M059J (cell line): ENCODE measurements at places on chromosomes 3 and 15. TPM values are rescaled to one million over a fixed set of nuclear protein-coding genes. Genes with fewer than 3 reads are reported as not detected.

- DNase-seq: no peak
Measured at GRCh38 chr3:85193565-85193964, 234.8 kb downstream of the CADM2 start.

DNA sequence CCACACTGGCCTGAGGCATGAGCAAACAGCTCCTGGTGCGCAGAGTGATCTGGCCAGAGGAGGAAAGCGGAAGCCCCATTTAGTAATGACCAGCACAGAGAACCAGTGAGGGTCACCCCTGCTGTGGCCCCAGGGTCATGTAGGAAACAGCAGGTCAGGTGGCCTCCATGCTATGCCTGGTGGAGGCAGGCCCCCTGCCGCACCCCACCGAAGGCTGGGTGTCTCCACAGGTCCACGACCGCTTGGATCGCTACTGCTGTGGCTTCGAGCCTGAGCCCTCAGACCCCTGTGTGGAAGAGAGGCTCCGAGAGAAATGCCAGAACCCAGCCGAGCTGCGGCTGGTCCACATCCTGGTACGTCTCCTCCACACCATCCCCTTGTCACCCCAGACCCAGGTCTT is 52.6 kb downstream of the POMGNT2 start:
- DNase-seq: no peak

DNA sequence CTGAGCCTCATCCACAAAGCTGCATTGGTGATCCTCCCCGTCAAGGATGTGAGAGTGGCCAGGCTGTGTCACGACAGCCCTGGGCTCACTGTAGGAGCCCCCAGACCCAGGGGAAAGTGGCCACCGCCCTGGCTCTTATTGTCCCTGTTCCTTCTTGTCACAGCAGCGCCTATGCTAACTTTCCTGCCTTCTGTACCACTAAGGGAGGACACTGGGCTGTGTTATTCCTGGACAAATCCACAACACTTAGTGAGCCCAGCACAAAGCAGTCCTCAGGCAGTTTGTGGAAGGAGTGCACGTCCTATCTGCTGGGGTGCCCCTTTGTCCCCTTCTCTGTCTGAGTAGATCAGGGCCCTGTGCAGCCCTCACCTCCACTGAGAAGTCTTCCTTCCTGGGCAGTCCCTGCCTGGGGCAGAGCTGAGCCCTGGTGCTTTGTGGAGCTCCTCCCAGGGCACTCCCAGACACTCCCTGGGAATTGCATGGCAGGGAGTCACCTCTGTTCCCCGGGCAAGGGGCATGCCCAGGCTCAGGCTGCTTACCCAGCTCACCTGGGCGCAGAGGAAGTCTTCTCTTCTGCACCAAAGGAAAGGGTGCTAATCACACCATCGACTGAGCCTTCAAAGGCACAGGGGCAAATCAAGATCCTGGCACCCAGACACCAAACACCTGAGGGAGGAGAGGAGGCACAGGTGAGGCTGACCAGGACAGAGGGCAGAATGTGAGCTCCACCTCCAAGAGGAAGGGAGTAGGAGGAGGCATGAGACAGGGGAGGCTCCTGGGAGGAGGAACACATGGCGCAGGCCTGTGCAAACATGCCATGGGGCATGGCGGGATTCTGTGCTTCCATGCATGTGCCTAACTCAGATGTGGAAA is 138.7 kb downstream of the KLF13 start:
- no peak for DNase-seq

DNA sequence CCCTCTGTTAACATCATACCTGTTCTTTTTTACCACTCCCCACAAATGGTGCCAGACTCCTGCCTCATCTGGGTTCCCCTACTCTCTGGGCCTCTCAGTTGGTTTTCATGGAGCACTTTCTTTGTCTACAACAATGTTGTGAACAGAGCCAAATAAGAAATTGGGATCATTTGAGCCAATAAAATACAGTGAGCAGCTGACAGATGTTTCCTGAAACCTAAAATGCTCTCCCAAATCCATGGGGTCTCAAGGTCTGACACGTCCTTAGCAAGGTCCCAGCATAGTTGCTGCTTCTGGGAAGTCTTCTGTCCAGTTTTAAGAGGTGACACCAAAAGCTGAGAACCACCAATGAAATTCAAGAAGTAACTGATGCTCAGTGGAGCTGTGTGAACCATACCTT is 1.7 kb downstream of the NMNAT3 start:
- DNase-seq: no peak

DNA sequence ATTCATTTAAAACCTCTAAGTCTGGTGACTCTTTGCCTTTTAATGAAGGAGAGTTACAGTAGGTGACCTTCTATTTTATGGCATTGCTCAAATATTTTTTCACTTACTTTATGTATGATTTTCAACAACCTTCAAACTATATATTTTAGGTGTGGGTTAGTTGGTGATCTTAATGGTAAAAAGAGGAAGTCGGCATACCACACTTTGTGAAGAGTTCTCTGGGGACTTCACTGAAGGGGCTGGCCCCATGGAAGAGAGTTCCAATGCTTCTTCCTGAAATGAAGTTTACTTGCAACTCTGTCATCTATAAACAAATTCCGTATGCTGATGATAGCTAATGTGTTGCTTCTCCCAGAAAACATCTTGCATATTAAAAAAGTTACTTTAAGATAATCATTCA is 647.0 kb upstream of the SGO1 start:
- no peak for DNase-seq

DNA sequence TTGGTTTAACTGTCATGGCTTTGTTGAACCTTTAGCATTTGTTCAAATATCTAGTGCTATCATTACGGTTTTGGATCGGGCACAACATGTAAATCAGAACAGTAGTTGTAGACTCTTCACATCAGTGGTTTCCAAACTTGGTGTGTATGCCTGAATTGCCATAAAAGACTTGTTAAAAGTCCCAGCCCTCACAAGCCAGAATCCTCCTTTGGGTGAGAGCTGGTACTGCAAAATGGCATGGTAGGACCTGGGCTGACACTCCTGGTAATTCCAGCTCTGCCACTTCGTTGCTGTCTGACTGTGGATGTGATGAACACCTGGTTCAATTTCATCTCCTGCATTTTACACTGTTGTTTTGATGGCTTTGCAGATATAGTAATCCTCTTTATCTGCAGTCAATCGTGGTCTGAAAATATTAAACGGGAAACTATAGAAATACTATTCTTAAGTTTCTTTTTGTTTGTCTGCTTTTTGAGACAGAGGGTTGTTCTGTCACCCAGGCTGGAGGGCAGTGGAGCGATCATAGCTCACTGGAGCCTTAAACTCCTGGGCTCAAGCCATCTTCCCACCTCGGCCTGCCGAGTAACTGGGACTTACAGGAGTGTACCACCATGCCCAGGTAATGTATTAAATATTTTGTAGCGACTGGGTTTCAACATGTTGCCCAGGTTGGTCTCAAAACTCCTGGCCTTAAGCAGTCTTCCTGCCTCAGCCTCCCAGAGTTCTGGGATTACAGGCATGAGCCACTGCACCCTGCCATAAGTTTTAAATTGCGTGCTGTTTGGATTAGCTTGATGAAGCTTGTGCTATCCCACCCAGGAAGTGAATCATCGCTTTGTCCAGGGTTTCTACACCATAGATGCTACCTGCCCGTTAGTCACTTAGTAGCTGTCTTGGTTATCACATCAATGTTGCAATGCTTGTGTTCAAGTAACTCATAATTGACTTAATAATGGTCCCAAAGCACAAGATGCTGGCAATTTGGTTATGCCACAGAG is 61.6 kb downstream of the RAB7A start:
- peak; percentile 67 for DNase-seq

DNA sequence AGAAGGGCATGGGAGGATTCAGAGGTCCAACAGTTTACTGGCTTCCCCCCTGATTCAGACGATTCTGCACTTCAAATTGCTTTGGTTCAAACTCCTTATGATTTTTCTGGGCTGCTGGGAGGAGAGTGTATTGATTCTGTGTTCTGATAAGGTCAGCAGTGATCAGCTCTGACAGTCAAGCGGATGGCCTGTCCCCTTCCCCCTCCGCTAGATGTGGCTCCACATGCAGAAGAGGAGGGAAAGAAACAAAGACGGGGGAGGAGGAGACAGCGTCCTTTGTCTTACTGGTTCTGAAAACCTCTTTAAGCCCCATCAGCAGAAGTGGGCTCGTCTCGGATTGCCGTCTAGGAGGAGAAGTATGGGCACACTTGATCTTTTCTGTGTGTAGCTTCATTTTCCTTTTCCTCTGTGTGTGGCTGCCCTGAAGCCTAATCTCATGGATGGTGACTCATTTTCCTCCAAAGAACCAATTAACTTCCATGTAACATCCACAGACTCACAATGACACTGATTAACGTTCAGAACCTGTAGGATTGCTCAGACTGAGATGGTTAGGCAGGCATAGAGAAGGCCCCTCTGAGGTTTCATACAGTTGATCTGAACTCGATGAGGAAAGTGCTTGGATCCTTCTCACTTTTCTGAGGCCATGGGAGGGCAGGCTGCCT is 162.4 kb upstream of the PPP2R3A start:
- peak; percentile 56 for DNase-seq

DNA sequence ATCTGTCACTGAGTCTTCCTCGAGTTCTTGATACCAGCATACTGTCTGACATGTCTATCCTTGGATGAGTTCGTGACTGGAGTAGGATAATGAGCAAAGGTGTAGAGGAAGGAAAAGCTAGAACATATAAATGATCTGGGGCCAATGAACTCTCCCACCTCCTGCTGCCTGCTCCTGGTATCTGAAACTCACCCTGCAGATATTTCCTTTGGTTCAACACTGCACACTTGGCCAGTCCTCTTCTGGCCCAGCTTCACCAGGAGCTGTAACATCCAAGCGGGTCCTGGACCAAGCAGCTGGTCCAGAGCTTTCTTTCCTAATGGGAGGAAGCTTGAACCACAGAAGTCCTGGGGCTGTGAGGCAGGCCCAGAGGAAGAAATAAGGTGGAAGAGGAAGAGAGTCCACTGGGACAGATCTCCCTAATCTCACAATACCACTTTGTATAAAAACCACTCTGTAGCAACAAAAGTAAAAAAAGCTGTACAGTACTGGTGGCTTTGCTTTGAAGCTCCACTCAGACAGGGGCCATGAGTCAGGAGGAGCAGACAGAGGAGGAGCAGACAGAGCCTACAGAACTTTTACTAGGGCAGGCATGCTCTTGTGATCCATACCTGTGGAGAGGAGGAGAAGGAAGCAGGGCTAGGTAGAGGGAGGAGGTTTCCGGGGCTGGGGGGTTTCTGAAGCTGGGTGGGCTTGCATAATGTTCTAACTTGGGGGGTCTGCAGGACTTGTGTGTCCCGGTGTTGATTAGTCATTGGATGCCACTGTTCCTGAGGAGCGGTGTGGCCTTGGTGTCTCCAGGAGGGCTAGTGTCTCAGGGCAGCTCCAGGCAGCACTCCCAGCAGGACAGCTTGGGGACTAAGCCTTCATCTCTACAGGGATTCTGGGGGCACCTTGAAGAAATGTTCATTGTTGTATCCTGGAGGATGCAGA is 166.9 kb downstream of the ABHD5 start:
- no peak for DNase-seq

DNA sequence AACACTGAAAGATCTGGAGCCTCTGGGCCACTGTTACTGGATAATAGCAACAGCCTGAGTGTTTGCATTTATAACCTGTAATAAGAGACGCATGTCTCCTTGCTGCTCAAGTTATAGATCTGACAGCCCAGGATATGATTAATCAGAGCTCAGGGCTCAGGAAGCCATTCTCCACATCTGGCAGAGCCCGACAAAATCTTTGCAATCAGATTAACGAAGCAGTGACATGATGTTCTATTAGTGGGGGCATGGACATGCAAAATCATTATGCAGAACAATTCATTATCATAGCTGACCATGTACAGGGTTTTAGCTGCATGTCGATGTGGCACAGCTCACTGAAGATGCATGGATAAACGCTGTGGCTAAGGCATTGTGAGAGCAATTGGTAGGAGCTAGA is 730.3 kb downstream of the ZNF385D start:
- DNase-seq: no peak

DNA sequence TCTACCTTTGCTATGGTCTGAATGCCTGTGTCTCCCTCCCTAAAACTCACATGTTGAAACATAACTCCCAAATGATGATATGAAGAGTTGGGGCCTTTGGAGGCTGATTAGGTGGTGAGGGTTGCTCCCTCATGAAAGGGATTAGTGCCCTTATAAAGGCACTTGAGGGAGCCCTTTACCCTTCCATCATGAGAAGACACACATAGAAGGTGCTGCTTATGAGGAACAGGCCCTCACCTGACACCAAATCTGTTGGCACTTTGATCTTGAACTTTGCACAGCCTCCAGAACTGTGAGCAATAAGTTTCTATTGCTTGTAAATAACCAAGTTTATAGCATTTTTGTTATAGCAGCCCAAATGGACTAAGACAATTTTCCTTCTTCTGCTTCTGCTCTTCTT is 76.2 kb upstream of the ADAMTS9 start:
- DNase-seq: no peak

DNA sequence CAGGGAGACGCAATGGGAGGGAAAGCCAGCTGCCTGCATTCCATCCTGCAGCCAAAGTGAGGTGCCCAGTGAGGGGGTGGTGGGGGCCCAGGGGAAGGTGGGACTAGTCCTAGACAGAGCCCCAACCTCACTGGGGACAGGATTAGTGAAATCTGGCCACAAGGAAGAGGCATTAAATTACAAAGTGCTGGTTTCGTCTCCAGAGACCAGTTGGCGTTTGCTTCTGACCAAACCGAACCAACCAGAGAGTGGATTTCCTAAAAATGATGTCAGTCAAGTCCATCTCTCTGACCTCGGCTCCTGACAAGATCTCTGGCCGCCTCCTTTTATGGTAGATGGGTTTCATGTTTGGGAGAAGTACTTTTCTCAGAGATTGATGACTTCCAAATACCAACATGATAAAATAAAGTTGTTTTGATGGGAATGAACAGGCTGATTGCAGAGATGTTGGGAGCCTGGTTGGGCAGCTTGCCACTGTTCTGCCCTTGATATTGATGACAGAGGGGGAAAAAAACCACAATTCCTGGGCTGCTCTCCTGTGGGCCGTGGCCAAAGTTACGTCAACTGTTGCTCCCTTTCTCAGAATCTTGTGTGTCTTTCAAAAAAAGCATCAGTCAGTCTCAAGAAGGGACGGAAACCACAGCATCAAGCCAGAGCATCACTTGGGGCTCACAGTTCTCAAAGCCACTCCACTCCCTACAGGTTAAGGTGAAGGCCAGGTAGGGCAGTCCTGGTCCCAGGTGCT is 24.6 kb downstream of the ITGA11 start:
- no peak for DNase-seq

GRCh38 chr3:177932750-177933660 is 603.2 kb upstream of the KCNMB2 start:
- DNase-seq: peak; percentile 72

GRCh38 chr3:37607604-37608003 is 254.1 kb upstream of the CTDSPL start:
- no peak for DNase-seq

DNA sequence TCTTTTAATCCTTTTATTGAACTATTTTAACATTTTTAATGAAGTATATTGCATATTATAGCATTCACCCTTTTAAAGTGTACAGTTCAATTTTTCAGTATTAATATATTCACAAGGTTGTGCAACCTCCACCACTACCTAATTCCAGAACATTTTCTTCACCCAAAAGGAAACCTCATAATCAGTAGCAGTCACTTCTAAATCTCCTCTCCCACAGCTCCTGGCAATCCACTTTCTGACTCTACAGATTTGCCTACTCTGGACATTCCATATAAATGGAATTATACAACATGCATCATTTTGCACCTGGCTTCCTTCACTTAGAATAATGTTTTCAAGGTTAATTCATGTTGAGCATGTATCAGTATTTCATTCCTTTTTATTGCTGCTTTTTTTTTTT is 55.0 kb upstream of the HRH1 start:
- DNase-seq: no peak

SAMD7 gene
- total RNA-seq: not detected in 2 replicates

GCNT3 gene
- total RNA-seq: 1.1 and 1.6 TPM in 2 replicates

P2RY14 gene
- total RNA-seq: not detected in 2 replicates
